Glutamatergic neuron (in vitro differentiated cells): ENCODE measurements at places on chromosomes 7 and 10. TPM values are rescaled to one million over a fixed set of nuclear protein-coding genes. Genes with fewer than 3 reads are reported as not detected.
A peak's percentile ranks its signal among the peaks of the same experiment; 100 is the strongest.

ZNF394 gene
- total RNA-seq, result 19.9 TPM

- H3K27me3 ChIP-seq, result no peaks in the 10 kb centered on the region
- no peak for DNase-seq
- no peaks in the 10 kb centered on the region for H3K4me1 ChIP-seq
- peaks cover 5% of the 10 kb centered on the region for H3K36me3 ChIP-seq
- no peak overlapping the region for H3K27ac ChIP-seq
- no peak overlapping the region for H3K4me3 ChIP-seq
These were observed 879.5 kb downstream of the SORCS1 start for GRCh38 chr10:106284802-106285587.

PON1 gene
- total RNA-seq, result 1.1 TPM

- no peak overlapping the region for H3K4me3 ChIP-seq
- H3K4me1 ChIP-seq, result no peaks in the 10 kb centered on the region
- peaks cover 3% of the 10 kb centered on the region for H3K27me3 ChIP-seq
- no peaks in the 10 kb centered on the region for H3K36me3 ChIP-seq
- DNase-seq, result no peak
These were observed 5.7 kb downstream of the GRID2IP start for GRCh38 chr7:6545398-6546126.

GRCh38 chr7:101382937-101383336 is 20.3 kb downstream of the COL26A1 start:
- no peak overlapping the region for H3K4me3 ChIP-seq
- peaks cover 6% of the 10 kb centered on the region for H3K36me3 ChIP-seq
- no peak overlapping the region for H3K27ac ChIP-seq

DNA sequence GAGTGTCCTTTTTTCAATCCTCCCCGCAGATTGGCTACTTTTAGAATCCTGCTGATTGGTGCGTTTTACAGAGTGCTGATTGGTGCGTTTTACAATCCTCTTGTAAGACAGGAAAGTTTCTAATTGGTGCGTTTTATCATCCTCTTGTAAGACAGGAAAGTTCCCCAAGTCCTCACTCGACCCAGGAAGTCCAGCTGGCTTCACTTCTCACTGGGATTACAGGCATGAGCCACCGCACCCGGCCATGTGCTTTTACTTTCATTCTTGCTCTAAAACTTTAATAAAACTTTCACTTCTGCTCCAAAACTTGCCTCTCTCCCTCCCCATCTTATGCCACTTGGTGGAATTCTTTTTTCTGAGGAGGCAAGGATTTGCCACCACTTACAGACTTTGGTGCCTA is 17.0 kb upstream of the WAPL start:
- peaks cover 5% of the 10 kb centered on the region for H3K27me3 ChIP-seq
- H3K4me1 ChIP-seq, result no peaks in the 10 kb centered on the region
- H3K36me3 ChIP-seq, result no peaks in the 10 kb centered on the region
- H3K4me3 ChIP-seq, result no peak overlapping the region

DNA sequence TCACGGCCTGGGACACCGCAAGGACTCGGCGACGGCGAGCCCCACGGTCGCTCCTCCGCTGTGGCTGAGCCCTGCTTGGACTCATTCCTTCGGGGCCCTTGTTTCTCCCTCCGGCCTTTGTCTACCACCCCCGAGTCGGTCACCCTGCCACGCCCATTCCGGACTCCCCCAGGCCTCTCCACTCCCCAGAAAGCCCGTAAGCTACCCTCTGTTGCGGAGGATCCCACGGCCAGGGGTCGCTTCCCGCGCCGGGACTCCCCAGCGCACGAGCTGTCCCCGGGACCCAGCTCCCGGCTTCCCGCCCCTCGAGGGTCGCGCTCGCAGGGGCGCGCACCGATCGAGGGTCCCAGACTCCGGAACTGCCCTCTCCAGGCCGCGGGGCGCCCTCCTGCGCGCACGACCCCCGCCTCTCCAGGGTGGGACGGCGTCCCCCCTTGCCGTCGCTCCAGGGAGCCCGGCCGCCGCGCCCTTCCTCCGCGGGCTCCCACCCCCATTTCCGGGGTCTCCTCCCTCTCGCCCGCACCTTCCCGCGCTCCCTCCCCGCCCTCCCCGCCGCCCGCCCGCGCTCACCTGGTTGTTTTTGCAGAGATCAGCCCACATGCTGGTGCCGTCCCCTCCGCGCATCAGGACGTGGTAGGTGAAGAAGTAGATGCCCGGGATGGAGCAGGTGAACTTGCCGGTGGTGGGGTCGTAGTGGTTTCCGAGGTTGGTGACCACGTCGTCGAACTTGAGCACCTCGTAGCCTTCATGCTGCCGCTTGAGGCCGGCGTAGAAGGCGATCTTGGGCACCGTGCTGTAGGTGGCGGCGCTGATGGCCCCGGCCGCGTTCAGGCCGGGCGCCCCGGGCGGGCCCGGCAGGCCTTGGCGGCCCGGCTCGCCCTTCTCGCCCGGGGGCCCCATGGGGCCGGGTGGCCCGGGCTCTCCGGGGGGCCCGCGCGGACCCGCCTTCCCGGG is 1.5 kb downstream of the C1QL3 start:
- peak; percentile 19 for DNase-seq
- H3K36me3 ChIP-seq, result no peaks in the 10 kb centered on the region
- H3K27me3 ChIP-seq, result peaks cover 15% of the 10 kb centered on the region
- H3K4me3 ChIP-seq, result peak overlapping the region; percentile 85
- peaks cover 3% of the 10 kb centered on the region for H3K4me1 ChIP-seq
- H3K27ac ChIP-seq, result no peak overlapping the region
